ENCODE measurements at places on chromosomes 2 and 18.

DNA sequence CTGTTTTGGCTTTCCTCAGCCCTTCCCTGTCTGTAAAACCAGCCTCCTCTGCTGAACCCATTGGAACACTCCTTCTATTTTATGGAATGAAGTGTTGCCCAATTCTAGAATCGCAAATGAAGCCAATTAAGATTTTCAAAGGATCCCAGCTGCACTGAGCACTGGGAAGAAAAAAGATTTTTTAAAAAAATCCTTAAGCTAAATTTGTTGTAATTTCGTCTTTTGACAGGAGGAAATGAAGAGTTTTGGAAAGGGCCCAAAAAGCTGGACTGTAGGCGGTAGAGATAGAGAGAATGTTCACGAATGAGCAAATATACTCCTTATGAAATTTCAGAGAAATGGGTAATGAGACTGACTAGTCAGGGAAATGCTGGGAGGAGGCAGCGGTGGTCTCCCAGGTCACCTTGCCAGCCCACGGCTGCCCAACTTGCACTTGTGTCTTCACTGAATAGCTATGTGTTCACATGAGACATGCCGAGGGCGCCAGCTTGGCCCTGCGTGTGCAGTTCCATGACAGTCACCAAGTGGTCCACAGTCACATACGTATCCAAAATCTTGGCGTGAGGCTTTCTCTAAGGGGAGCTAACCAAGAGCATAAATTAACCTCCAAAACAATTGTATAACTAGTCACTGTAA, 69.9 kb downstream of the SGPP2 start:
- no peak for DNase-seq

DNA sequence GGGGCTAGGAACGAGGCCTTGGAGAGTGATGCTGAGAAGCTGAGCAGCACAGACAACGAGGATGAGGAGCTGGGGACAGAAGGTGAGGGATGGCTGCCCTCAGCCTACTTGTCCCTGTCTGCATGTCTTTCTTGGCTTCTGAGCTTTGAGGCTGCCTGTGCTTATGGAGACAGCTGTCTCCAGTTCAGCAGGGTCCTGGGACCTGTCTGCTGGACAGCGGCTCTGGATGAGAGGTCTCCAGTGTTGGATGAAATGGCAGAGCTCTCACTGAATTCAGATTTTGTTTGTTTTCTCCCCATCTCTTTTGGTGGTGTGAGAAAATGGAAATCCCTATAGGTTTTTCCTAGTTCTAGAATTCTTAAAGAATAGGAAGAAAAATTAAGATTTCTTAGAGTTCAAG, 54.8 kb downstream of the NTSR2 start:
- DNase-seq: no peak

- DNase-seq: no peak
Observed at GRCh38 chr2:43407935-43408334, 181.5 kb upstream of the ZFP36L2 start.

- DNase-seq: no peak
Observed at GRCh38 chr2:234438305-234438977, 58.4 kb downstream of the ARL4C start.

GRCh38 chr18:59898093-59898492, 1.7 kb upstream of the PMAIP1 start:
- DNase-seq: peak; percentile 49

- DNase-seq: no peak
Observed at GRCh38 chr2:177828557-177828956, 244.0 kb downstream of the PDE11A start.

Measured in endodermal cell (in vitro differentiated cells).